Pancreas (tissue), 10 donors: ENCODE measurements at places on chromosomes 11 and 22. TPM values are rescaled to one million over a fixed set of nuclear protein-coding genes. Genes with fewer than 3 reads are reported as not detected.

DNA sequence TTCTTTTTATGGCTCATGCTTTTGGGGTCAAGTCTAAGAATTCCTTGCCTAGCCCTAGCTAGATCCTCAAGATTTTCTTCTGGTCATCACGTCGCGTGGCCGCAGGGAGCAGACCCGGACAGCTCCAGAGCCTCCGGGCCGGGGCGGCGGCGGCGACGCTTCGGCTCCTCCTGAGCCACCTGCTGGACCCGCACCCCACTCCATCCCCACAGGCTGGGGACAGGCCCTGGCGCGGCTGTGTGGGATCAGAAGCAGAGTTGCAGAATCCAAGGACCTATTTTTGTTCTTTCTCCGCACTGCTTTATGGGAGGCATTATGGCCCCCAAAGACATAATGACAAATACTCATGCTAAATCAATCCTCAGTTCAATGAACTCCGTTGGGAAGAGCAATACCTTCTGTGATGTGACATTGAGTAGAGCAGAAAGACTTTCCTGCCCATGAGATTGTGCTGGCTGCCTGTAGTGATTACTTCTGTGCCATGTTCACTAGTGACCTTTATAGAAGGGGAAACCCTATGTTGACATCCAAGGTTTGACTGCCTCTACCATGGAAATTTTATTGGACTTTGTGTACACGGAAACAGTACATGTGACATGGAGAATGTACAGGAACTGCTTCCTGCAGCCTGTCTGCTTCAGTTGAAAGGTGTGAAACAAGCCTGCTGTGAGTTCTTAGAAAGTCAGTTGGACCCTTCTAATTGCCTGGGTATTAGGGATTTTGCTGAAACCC lies 12.4 kb upstream of the SCARF2 start:
- no peaks in the 10 kb centered on the region for H3K36me3 ChIP-seq
- no peak for DNase-seq
- H3K4me1 ChIP-seq, result no peaks in the 10 kb centered on the region
- H3K27me3 ChIP-seq, result no peaks in the 10 kb centered on the region
- no peak overlapping the region for H3K27ac ChIP-seq

- H3K4me1 ChIP-seq, result no peaks in the 10 kb centered on the region
- no peak overlapping the region for H3K4me3 ChIP-seq
- no peak overlapping the region for H3K27ac ChIP-seq
- peaks cover 56% of the 10 kb centered on the region for H3K36me3 ChIP-seq
- no peak for DNase-seq
Observed at GRCh38 chr22:20106849-20107237, 9.1 kb upstream of the RANBP1 start.

The PATE2 gene
- not detected for polyA plus RNA-seq

DNA sequence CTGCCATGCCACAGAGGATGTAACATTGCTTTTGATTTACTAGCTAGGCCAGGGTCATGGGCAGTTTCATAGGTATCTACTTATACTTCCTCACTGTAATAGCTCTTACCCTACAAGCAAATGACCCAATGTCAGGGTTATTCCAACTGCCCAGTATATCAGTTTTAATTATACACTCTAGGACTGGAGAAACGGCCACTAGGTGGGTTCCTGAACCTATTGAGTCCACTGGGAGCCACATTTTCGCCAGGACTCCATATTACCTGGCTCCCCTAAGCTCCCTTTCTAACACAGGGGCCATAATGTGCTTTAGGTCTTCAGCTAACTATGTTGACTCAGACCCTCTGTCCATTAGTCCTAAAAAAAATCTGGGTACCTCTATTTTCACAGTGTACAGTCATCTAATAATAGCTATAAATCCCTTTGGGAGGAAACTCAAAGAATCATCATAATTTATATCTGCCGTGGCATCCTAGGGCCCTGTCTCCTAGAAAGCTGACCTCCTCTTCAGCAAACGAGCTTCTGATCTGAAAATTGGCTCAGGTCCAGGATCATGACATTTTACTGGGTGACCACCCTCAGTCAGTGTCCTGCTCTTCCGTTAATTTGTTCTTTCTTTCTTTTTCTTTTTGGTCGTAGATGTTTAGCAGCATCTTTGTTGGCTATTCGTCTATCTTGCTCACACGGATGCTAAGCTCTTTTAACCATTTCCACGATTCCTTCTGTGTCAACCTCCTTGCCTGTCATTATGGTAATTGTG lies 244.3 kb downstream of the FAM76B start:
- H3K36me3 ChIP-seq, result no peaks in the 10 kb centered on the region
- H3K27me3 ChIP-seq, result no peaks in the 10 kb centered on the region
- H3K4me3 ChIP-seq, result no peak overlapping the region
- H3K27ac ChIP-seq, result no peak overlapping the region
- no peak for DNase-seq
- H3K4me1 ChIP-seq, result no peaks in the 10 kb centered on the region

- H3K36me3 ChIP-seq, result no peaks in the 10 kb centered on the region
- DNase-seq, result peak; percentile 73
- no peaks in the 10 kb centered on the region for H3K27me3 ChIP-seq
- H3K4me1 ChIP-seq, result peaks cover 8% of the 10 kb centered on the region
- H3K27ac ChIP-seq, result peak overlapping the region; percentile 17
Observed at GRCh38 chr22:35352214-35353111, 28.4 kb upstream of the HMOX1 start.

- H3K4me1 ChIP-seq, result peaks cover 8% of the 10 kb centered on the region
- no peaks in the 10 kb centered on the region for H3K27me3 ChIP-seq
- H3K36me3 ChIP-seq, result no peaks in the 10 kb centered on the region
- H3K4me3 ChIP-seq, result no peak overlapping the region
Observed at GRCh38 chr11:1563697-1564534, 8.2 kb downstream of the DUSP8 start.

The MFRP gene
- polyA plus RNA-seq, result not detected

The TRIM49 gene
- not detected for polyA plus RNA-seq

The MOB2 gene
- polyA plus RNA-seq, result 25.1 TPM

The SLC29A2 gene
- 19.9 TPM for polyA plus RNA-seq

The LRP4 gene
- 3.1 TPM for polyA plus RNA-seq

DNA sequence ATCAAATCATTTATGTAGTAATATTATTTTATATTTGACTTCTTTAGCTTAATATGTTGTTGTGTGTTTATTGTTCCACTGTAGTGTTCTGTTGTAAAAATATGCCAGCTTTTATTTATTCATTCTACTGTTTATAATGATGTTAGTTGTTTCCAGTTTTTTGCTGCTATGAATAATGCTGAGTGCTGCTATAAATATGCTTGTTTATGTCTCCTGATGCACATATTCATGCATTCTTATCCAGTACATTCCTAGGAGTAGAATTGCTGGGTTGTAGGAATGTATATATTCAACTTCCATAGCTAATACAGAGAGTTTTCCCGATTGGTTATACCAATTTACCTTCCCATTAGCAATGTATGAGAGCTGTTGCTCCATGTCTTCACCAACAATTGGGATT lies 33.5 kb upstream of the RAB30 start:
- no peaks in the 10 kb centered on the region for H3K4me1 ChIP-seq
- no peak overlapping the region for H3K4me3 ChIP-seq
- no peak overlapping the region for H3K27ac ChIP-seq
- H3K27me3 ChIP-seq, result no peaks in the 10 kb centered on the region

- peak; percentile 20 for DNase-seq
- no peak overlapping the region for H3K27ac ChIP-seq
- no peak overlapping the region for H3K4me3 ChIP-seq
Observed at GRCh38 chr22:45889539-45890350, 87.2 kb downstream of the WNT7B start.

The GAL3ST3 gene
- polyA plus RNA-seq, result 0.27 TPM

DNA sequence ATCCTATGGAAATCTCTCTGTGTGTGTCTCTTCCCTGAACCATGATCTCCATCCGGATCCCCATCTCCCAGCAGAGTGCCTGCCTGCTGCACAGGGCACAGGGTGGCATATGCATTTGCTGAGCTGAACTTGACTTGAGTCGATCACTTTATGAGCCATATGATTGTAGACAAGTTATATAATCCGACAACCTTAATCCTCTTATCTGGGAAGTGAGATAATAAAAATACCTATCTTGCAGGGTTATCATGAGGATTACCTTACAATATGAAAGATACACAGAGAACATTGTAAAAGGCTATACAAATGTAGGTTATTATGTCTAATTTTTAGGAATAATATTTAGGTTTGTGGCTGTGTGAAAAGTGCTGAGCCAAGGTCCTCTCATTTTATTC lies 124.5 kb downstream of the ST3GAL4 start:
- H3K27me3 ChIP-seq, result no peaks in the 10 kb centered on the region
- no peak for DNase-seq
- H3K36me3 ChIP-seq, result no peaks in the 10 kb centered on the region
- no peaks in the 10 kb centered on the region for H3K4me1 ChIP-seq
- H3K27ac ChIP-seq, result no peak overlapping the region

DNA sequence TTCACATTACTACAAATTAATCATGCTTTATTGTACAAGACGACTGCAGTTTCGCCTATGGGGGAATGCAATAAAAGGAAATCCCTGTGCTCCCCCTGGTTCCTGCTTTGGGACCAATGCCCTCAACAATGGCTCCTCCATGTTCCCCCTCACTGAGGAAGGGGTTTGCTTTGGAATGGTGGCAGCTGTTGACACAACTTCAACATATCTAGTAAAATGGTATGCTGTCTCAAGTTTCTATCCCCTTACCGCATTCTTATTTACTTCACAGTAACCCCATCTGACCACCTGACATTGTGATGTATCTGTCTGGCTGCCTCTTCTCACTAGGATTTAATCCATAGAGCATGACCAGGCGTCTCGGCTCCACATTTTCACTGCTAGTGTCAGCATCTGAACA lies 48.8 kb downstream of the PIWIL3 start:
- H3K4me1 ChIP-seq, result no peaks in the 10 kb centered on the region
- no peaks in the 10 kb centered on the region for H3K36me3 ChIP-seq
- DNase-seq, result no peak
- H3K27me3 ChIP-seq, result no peaks in the 10 kb centered on the region

The OR52N2 gene
- polyA plus RNA-seq, result not detected

The TUBA8 gene
- polyA plus RNA-seq, result 5.4 TPM

- H3K27me3 ChIP-seq, result no peaks in the 10 kb centered on the region
- no peak overlapping the region for H3K4me3 ChIP-seq
- H3K4me1 ChIP-seq, result no peaks in the 10 kb centered on the region
- H3K27ac ChIP-seq, result no peak overlapping the region
- no peak for DNase-seq
Observed at GRCh38 chr22:27224485-27225374, 567.3 kb downstream of the MIAT start.

DNA sequence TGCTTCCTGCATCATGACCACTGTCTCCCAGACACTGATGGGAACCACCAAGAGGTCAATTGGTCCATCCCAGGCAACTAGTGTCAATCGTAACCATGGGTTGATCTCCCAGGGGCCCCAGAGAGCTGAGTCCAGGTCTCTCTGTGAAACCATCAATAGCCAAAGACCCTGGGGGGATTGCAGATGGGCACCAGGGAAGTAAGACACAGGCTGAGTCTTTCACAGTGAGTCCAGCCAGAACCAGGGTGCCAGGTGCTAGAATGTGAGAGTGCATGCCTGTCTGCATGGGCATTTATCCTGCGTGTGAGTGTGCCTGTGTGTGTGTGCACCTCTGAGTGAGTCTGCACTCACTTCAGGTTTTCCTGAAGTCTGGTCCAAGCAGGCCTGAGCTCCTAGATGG lies 45.3 kb upstream of the TTC12 start:
- no peaks in the 10 kb centered on the region for H3K4me1 ChIP-seq
- H3K27ac ChIP-seq, result no peak overlapping the region
- no peaks in the 10 kb centered on the region for H3K36me3 ChIP-seq
- no peak for DNase-seq
- H3K27me3 ChIP-seq, result no peaks in the 10 kb centered on the region
- H3K4me3 ChIP-seq, result no peak overlapping the region

GRCh38 chr22:21797444-21798221 lies 62.0 kb upstream of the YPEL1 start:
- H3K27ac ChIP-seq, result no peak overlapping the region
- no peak for DNase-seq
- H3K27me3 ChIP-seq, result no peaks in the 10 kb centered on the region
- no peaks in the 10 kb centered on the region for H3K36me3 ChIP-seq
- H3K4me3 ChIP-seq, result no peak overlapping the region

The APOL2 gene
- 18.4 TPM for polyA plus RNA-seq

The CECR2 gene
- polyA plus RNA-seq, result 2.6 TPM

The CYP2D6 gene
- polyA plus RNA-seq, result 7.3 TPM

GRCh38 chr22:30743257-30744020 lies 48.8 kb downstream of the OSBP2 start:
- no peak overlapping the region for H3K4me3 ChIP-seq
- H3K27ac ChIP-seq, result no peak overlapping the region
- H3K36me3 ChIP-seq, result no peaks in the 10 kb centered on the region
- no peaks in the 10 kb centered on the region for H3K4me1 ChIP-seq

The MYO18B gene
- polyA plus RNA-seq, result 0.15 TPM

GRCh38 chr11:45676522-45677095 lies 11.2 kb upstream of the CHST1 start:
- no peaks in the 10 kb centered on the region for H3K27me3 ChIP-seq
- H3K36me3 ChIP-seq, result no peaks in the 10 kb centered on the region
- DNase-seq, result no peak
- no peaks in the 10 kb centered on the region for H3K4me1 ChIP-seq
- H3K4me3 ChIP-seq, result no peak overlapping the region

DNA sequence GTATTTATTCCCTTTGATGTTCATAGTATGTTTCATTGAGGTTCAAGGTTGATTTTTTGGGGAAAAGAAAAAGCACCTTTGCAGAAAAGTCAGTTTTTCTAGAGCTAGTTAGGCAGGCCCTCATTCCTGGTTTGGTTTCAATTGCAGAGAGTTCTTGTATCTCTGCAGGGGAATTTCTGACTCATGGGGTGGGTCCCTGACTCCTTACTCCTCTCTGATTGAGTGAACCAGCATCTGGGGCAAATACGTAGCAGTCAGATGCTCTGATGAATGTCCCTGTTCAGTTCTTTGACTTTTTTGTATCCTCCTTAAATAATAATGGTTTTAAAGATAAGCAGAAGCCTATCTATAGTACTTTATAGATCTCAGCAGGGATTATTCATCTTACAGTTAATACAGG lies 7.7 kb upstream of the NCR3LG1 start:
- H3K4me3 ChIP-seq, result no peak overlapping the region
- H3K27me3 ChIP-seq, result no peaks in the 10 kb centered on the region
- no peak overlapping the region for H3K27ac ChIP-seq
- DNase-seq, result no peak

- H3K4me1 ChIP-seq, result no peaks in the 10 kb centered on the region
- no peaks in the 10 kb centered on the region for H3K36me3 ChIP-seq
- no peaks in the 10 kb centered on the region for H3K27me3 ChIP-seq
- no peak for DNase-seq
Observed at GRCh38 chr11:119460582-119460981, 37.6 kb upstream of the THY1 start.

DNA sequence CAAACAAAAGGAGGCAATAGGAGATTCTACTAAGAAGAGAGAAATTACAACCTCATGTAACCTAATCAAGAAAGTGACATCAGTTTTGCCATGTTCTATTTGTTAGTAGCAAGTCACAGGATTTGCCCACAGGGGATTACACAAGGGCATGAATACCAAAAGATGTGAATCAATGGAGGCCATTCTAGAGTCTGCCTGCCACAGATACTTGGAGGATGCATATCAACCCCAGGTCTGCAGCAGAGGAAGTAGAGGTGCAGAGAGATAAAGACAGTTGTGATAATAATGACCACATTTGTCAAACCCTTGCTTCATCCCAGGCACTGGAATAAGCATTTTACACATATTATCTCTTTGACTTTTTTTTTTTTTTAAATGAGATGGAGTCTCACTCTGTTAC lies 2.4 kb upstream of the ASCC2 start:
- no peak overlapping the region for H3K4me3 ChIP-seq
- H3K27ac ChIP-seq, result no peak overlapping the region
- no peaks in the 10 kb centered on the region for H3K27me3 ChIP-seq
- DNase-seq, result no peak

The CADM1 gene
- polyA plus RNA-seq, result 38.8 TPM

- no peak overlapping the region for H3K27ac ChIP-seq
- DNase-seq, result no peak
- no peaks in the 10 kb centered on the region for H3K4me1 ChIP-seq
- H3K4me3 ChIP-seq, result no peak overlapping the region
- peaks cover under 1% of the 10 kb centered on the region for H3K36me3 ChIP-seq
Observed at GRCh38 chr11:74926304-74927030, 22.4 kb downstream of the XRRA1 start.
